HAP-1 (cell line): ENCODE measurements at places on chromosomes 16 and 17.
A peak's percentile ranks its signal among the peaks of the same experiment; 100 is the strongest.

GRCh38 chr16:4309833-4310266, 6.0 kb upstream of the GLIS2 start:
- no peak for DNase-seq

DNA sequence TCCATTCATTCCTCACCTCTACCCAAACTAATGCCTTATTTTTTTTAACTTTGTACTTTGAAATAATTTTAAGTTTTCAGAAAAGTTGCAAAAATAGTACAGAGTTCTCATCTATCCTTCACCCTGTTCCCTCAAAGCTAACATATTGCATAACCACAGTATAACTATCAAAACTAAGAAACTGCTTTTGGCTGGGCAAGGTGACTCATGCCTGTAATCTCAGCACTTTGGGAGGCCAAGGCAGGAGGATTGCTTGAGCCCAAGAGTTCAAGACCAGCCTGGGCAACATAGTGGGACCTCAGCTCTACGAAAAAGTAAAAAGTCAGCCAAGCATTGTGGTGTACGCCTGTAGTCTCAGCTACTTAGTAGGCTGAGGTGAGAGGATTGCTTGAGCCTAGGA, 147.7 kb downstream of the SKAP1 start:
- no peak for DNase-seq

DNA sequence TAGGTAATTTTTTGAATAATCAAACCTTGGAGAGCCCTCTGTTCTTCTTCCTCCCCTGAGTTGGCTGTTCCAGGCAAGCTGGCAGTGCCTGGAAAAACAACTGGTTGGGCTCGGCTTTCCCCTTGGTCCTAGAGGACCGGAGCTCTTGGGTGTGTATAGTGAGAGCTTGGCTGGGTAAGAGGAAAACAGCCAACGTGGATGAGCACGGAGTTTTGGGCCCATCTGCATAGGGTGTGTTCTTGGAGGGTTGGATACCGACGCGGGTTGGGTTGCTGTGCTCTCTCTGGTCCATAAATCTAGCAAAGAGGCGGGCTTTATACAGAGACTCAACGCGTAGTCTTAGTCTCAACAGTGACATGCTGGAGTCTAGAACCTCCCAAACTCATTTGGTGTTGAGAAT, 23.2 kb downstream of the ITGB3 start:
- DNase-seq: peak; percentile 81

DNA sequence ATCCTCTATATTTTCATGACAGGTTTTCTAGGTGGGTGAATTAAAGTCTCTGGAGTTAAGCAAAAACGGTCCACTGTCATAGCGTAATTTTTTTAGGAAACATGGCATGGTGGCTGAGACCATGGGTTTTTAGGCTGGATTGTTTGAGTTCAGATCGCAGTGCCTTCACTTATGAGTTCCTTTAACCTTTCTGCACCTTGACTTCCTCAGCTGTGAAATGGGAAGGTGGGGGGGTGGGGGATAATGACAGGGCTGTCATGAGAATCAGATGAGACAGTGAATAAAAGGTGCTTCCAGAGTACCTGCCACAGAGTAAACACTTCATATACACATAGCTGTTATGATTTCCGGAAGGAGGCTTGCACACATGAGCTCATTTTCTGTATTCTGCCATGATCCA, 11.8 kb downstream of the PRCD start:
- DNase-seq: no peak

GRCh38 chr16:12811441-12812383, 8.0 kb upstream of the CPPED1 start:
- no peak for DNase-seq

DNA sequence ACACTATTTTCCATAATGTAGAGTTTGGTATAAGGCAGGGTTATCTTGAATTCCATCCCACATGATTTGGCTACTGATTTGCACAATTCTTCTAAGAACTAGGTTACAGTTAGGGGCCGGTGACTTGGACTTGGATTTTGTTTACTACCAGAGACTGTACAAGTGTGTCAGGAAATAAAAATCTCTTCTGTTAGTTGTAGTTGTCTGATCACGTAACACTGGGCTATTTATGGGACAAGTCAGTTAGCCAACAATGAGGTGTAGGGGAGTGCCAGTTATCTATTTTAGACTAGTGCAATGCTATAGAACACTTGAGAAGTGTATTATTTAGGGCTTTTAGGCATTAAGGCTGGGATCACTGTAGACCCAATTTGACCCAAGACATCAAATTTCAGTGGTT, 39.7 kb upstream of the GHDC start:
- DNase-seq: no peak

- no peak for DNase-seq
Measured at GRCh38 chr16:11557801-11558200, 28.9 kb downstream of the LITAF start.

DNA sequence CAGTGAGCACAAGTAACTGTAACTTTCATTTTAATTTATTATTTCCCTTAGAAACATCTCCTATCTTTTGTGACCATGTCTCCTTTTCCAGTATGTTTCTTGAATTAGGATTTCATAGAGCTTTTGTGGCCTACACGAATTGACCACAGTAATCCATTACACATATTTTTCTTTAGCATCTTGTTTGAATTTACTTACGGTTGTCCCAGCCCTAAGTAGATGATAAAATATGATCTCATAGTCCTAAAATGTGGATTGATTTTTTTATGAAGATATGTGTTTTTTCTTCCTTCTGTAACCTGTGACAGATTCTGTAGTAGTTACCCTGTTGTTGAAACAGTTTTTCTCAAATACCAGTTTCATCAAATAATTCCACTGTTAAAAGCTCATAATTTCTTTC, 61.5 kb downstream of the NF1 start:
- no peak for DNase-seq

DNA sequence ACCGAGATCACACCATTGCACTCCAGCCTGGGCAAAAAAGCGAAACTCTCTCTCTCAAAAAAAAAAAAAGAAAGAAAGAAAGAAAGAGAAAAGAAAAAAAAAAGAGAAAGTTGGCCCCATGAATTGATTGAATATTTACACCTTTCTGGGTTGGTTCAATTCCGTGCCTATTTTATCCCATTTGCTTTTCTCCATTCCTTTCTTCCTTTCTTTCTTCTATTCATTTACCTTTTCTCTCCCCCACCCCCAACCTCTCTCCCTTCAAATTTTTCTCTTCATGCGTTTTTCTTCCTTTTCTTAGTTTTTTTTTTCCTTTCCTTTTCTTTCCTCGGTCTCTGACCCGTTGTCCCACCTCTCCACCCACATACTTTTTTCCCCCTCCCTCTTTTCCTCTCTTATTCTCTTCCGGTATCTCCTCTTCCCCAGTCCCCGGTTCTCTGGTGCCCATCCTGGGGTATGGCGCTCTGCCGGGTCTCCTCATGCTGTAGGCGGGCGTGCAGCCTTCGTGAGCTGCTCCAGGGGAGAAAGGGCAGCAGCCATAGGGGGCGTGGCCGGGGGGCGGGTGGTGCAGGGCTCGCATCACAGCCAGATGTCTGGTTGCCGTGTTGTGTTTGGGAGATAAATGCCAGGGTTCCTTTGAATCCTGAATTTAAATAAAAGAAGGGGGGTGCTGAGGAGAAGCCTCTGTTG, 5.3 kb upstream of the COL1A1 start:
- peak; percentile 79 for DNase-seq
